Large intestine (tissue), 12 donors: ENCODE measurements at places on chromosomes 5 and 9. TPM values are rescaled to one million over a fixed set of nuclear protein-coding genes. Genes with fewer than 3 reads are reported as not detected.

GRCh38 chr9:77469515-77470231 lies 178.4 kb downstream of the GNA14 start:
- no peak overlapping the region for H3K4me3 ChIP-seq
- H3K27me3 ChIP-seq = no peaks in the 10 kb centered on the region
- no peaks in the 10 kb centered on the region for H3K36me3 ChIP-seq
- no peak for DNase-seq
- no peak overlapping the region for H3K27ac ChIP-seq

GRCh38 chr9:38181866-38182265 lies 112.8 kb upstream of the SHB start:
- H3K27ac ChIP-seq = no peak overlapping the region
- peaks cover 2% of the 10 kb centered on the region for H3K27me3 ChIP-seq
- no peaks in the 10 kb centered on the region for H3K4me1 ChIP-seq
- no peak for DNase-seq
- H3K4me3 ChIP-seq = no peak overlapping the region

IL3 gene
- not detected for polyA plus RNA-seq

- H3K27me3 ChIP-seq = no peaks in the 10 kb centered on the region
- peak overlapping the region; percentile 72 for H3K27ac ChIP-seq
- peak overlapping the region; percentile 47 for H3K4me3 ChIP-seq
- no peaks in the 10 kb centered on the region for H3K36me3 ChIP-seq
- peak; percentile 73 for DNase-seq
- peaks cover 17% of the 10 kb centered on the region for H3K4me1 ChIP-seq
Measured at GRCh38 chr9:133238851-133239532, 29.9 kb upstream of the OBP2B start.

GRCh38 chr5:34043099-34043876 lies at the start of gene C1QTNF3:
C1QTNF3 (minus strand) TSS chr5:34043213; CDS start chr5:34043125, 88 bp downstream.
- peak; percentile 28 for DNase-seq
- H3K4me3 ChIP-seq = peak within 1 kb of the TSS; percentile 10
- no peaks in the 10 kb centered on the region for H3K36me3 ChIP-seq
- H3K27me3 ChIP-seq = no peaks in the 10 kb centered on the region
- H3K4me1 ChIP-seq = no peaks in the 10 kb centered on the region

DEPDC1B gene
- polyA plus RNA-seq = 15.3 TPM

DNA sequence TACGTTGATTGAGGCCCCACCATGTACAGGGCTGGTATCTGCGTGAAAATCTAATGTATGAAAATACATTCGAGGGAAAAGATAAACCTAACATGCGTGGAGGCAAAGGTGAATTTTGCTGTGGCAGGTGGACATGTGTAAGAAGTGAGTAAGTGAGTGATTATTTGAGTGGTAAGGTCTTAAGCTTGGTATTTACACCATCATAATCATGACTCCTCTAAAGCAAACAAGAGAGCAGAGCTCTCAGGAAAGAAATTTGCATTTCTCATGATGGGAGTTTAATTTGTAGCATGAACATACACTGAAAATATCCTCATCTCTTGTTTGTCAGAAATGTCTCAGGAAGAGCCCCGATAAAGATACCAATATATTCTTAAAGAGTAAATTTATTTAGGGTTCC lies 260.6 kb downstream of the PSAT1 start:
- no peak for DNase-seq
- H3K36me3 ChIP-seq = no peaks in the 10 kb centered on the region
- no peaks in the 10 kb centered on the region for H3K27me3 ChIP-seq
- H3K4me1 ChIP-seq = no peaks in the 10 kb centered on the region
- no peak overlapping the region for H3K27ac ChIP-seq

C5orf46 gene
- polyA plus RNA-seq = not detected

DNA sequence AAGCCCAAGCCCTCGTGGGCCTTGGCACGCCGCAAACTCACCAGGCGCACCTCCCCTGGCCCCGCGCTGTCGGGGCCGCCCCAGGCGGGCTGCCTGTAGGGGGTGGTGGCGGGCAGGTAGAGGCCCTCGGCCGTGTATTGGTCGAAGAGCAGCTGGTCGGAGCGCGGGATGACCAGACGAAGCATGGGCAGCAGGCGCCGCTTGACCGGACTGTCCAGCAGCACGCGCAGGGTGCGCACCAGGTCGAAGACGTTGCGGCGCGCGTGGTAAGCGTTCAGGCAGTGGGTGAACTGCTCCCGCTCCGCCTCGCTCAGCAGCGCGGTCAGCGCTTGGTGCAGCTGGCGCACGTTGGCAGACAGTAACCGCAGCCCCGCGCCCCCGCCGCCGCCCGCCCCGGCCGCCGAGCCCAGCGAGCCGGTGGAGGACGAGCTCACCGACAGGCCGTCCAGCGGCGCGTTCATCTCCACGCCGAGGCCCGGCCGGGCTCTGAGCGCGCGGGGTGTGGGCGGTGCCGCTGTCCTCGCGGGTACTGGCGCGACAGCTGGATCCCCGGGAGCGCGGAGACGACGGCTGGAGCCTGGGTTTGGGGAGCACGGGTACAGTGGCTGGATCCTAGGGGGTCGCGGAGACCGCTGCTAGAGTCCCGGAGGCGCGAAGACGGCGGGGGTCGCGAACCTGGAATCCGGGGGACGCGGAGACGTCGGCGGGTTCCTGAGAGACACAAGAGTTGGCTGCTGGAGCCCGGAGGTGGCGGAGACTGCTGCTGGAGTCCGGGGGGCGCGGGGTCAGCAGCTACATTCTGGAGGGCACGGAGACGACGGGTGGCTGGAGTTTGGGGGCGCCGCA lies 709 bp downstream of the WHRN start:
- peaks cover 18% of the 10 kb centered on the region for H3K4me1 ChIP-seq
- peaks cover 18% of the 10 kb centered on the region for H3K27me3 ChIP-seq
- H3K4me3 ChIP-seq = peak overlapping the region; percentile 78

- H3K4me1 ChIP-seq = no peaks in the 10 kb centered on the region
- no peak overlapping the region for H3K4me3 ChIP-seq
- H3K27ac ChIP-seq = no peak overlapping the region
- H3K27me3 ChIP-seq = no peaks in the 10 kb centered on the region
- no peak for DNase-seq
Measured at GRCh38 chr9:85347541-85347940, 394.2 kb downstream of the AGTPBP1 start.

DNA sequence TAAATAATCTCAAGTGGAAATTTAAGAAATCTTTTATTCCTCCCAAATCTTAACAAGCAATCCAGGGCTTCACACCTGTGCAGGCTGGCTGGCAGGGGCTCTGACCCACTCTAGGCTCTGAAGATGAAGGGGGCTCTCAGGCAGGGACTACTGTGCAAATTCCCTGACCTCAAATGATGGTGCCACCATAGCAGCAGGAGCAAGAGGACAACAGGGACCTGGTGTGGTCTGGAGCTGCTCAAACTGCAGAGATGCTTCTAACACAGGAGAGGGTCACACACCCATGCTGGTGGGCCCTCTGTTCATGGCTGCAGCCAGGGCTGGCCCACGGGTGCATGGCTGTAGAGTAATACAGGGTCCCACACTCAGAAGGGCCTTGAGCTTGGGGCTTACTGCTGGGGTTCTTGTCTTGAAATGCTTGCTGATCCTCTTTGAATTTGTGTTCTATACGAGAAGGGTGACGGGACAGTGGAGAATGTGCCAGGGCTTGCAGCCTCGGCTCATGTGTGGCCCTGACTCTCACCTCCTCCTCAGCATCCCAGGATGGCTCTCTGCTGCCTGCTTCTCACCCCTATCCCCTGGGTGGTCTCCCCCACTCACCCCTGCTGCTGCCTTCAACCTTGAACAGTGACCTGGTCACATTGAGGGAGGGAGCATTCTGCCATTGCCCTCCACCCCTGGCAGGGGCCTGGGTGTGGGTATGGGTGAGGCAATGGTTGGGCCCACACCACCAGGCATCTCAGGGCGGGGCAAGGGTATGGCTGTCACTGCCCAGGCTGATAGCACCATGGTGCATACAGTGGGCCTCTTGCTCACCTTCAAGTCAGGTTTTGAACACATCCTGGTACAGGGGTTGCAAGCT lies 191.7 kb downstream of the FSTL4 start:
- no peak overlapping the region for H3K4me3 ChIP-seq
- peaks cover 13% of the 10 kb centered on the region for H3K27me3 ChIP-seq
- no peak overlapping the region for H3K27ac ChIP-seq

- no peak overlapping the region for H3K4me3 ChIP-seq
- no peaks in the 10 kb centered on the region for H3K36me3 ChIP-seq
- no peaks in the 10 kb centered on the region for H3K4me1 ChIP-seq
- no peak for DNase-seq
Measured at GRCh38 chr5:175146733-175147132, 297.2 kb downstream of the DRD1 start.

GDNF gene
- 4.2 TPM for polyA plus RNA-seq

- no peaks in the 10 kb centered on the region for H3K36me3 ChIP-seq
- DNase-seq = peak; percentile 68
- peaks cover 6% of the 10 kb centered on the region for H3K4me1 ChIP-seq
- H3K27me3 ChIP-seq = peaks cover 25% of the 10 kb centered on the region
- peak within 1 kb of the TSS; percentile 57 for H3K27ac ChIP-seq
Measured at GRCh38 chr5:122311961-122312590, at the start of gene SNCAIP. SNCAIP (plus strand) TSS chr5:122312237; CDS start chr5:122391135, 78,898 bp downstream.

FGD3 gene
- 7.2 TPM for polyA plus RNA-seq
